Stimulated activated CD4-positive, alpha-beta T cell treated with anti-CD3 and anti-CD28 coated beads, Interleukin-1b, Interleukin-23, amount 100 ng/mL, for 1 hour (primary cell): ENCODE measurements at places on chromosomes 3 and 15.

- DNase-seq: no peak
These were observed 180.0 kb downstream of the ERC2 start for GRCh38 chr3:56288258-56288657.

DNA sequence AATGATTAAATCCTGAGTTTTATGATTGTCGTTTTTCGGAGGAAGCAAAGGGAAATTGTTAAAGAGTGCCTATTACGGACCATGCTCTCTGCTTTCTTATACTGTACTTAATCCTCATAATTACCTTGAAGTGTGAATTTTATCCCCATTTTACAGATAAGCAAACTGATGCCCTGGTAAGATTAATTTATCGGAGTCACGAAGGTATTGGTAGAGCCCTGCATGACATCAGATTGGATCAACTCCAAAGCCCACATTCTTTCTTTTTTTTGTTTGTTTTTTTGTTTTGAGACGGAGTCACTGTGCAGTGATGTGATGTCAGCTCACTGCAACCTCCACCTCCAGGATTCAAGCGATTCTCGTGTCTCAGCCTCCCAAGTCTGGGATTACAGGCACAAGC is 1.6 kb upstream of the GNB4 start:
- DNase-seq: no peak

GRCh38 chr3:27758083-27758482 is 36.0 kb upstream of the EOMES start:
- no peak for DNase-seq

DNA sequence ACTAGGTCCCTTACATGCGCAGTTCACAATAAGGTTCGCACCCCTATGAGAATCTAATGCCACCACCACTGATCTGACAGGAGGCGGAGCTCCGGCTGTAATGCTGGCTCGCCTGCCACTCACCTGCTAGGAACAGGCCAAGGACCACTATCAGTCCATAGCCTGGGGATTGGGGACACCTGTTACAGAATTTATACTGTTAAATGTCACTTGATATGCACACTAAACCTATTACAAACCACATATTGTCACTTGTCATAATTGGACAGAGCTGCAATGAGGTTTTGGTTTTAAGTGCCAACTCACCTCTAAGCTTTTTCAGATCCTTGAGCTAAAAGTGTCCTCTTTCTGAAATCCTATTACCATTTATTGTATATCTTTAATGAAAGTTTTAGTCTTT is 507.9 kb upstream of the TPRG1 start:
- no peak for DNase-seq

DNA sequence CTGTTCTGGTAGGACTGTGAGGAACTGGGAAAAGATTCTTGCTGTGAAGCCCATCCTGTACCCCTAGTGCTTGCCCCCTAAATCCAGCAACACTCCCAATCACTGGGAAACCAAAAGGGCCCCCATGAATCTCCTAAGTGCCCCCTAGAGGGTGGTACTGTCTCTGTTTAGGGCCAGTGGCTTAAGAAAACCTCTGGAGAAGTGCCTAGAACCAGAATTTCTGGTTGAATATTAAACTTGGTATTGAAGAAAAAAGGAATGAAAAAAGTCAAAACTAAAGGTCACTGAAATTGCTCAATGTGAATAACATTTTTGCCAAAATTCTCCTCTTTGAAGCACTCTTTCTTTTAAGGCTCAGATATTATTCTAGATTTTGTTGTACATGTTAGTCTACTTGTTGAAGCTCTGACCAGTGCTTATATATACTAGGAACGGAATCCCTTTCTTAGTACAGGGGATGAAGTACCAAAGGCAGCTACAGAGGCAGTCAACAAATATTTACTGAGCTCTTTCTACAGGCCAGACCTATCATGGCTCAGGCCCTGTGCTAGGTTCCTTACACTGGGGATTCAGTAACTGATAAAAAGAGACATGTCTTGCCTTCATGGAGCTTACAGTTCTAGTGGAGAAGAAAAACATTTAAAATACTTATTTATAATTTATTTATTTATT is 138.8 kb downstream of the MYLK start:
- DNase-seq: no peak

- no peak for DNase-seq
These were observed 112.5 kb upstream of the NR2F2 start for GRCh38 chr15:96217983-96218382.

GRCh38 chr3:157129803-157130466 is 30.0 kb downstream of the CCNL1 start:
- DNase-seq: no peak

DNA sequence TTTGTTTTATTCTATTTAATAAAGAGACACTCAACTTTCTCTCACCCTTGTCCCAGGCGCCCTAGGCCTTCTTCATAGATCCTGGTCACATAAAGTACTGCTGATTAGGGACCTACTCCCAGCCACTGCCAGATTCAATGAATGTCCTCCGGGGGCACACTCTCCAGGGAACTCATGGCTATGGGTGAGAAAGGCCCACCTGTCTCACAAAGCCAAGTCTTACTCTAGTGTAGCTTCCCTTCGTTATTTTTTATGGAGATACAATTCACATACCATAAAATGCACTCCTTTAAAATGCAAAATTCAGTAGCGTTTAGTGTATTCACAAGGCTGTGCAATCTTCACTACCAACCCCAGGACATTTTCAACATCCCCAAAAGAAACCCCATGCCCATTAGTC is 87.8 kb downstream of the ADCY5 start:
- no peak for DNase-seq

DNA sequence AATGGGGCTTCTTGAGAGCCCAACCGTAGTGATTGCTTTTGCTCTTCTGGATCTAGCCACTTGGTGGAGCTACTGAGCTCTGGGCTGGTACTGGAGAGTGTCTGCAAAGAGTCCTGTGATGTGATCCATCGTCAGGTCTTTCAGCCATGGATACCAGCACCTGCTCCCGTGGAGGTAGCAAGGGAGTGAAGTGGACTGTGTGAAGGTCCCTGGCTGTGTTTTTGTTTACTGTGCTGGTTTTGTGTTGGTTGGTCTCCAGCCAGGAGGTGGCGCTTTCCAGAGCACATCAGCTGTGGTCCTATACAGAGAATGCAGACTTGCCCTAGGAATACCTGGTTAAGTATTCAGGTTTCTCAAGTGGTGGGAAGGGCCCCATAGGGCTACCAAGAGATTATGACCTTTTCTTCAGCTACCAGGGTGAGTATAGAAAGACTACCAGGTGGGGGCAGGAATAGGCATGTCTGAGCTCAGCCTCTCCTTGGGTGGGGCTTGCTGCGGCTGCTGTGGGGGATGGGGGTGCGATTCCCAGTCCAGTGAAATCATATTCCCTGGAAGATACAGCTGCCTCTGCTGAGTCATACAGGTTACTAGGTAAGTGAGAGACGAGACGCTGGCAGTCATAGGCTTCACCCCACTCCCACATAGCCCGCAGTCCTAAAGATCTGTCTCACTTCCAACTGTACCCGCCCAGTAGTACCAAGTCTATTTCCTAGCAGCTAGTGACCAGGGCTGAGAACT is 733.7 kb downstream of the ZNF385D start:
- DNase-seq: no peak

DNA sequence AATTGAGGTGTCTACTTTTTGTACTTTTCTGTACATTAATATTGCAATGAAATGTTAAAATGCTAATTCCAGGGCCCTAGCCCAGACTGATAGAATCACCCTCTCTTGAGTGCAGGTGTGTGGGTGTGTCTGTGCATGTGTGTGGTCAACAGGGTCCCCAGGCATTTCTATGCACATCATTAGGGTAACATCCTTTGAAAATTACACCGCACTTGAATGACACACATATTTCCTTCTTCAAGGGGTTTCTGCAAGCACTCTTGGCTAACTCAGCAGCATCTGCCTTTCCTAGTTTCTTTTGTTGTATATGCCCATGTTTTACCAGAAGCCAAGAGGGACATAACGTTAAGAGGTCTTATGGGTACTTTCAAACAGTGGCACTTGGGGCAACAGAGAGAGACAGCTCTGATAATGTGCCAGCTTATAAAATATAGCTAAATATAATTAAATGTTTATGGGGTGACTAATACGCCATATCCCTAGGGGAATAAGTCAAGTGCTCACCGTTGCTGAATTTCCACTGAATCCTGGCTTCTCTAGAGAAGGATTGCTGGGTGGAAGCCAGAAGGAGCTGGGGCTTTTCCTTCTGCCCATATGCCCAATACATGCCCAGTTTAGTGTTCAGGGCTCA is 54.5 kb upstream of the LRIG1 start:
- no peak for DNase-seq

DNA sequence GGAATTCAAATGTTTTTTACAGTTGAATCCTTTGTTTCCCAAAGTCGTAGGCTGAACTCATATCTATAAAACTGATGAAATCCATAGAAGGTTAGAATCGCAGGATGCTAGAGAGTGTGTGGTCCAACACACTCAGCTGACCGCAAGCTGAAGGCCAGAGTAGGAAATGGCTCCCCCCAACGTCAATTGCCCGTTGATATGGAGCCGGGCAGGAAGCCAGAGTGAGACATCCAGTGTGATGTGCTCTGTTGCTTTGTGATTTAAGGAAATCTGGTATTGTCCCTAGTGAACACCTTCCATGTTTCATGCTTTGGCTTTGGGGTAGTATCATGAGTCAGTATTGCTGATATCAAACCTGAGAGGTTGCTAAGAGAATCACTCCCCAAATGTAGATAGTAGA is 5.8 kb upstream of the MEX3B start:
- DNase-seq: no peak

DNA sequence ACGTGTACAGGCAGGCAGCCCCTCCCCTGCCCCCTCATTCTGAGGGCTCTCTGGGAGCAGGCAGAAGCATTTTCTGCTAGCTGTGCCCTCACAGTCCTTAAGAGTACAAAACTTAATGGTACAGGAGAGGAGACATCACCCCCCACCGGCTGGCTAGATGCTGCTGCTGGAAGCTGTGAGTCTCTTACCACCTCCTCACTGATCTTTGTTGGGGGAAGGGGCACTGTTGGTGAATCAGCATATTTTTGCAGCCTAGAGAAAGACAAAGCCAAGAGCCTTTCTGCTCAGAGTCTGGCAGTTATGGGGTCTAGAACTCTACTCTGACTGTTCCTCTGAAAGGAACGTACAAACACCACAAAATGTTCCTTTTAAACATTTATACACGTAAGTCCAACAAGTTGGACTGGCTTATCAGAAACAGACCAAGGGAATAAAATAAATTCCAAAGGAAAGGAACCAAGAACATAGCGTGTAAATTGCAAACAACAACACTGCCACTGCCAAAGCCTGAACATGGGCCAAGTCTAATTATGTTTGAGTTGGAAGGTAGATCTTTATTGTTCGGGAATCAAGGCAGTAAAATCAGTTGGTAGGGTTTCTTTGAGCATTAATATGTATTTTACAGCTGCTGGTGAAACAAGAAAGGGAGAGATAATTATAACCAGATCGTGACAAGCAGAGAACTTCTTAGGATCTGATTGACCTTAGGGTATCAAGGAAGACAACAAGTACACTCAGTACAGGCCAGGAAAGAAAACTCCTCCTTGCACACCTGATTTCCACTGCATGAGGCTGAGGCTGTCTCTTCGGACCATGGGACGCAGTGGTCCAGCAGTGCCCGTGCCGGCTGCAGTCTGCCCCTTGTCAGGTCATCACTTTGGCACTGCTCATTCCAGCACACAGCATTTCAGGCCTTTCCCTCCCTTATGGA is 27.4 kb downstream of the CLK3 start:
- DNase-seq: no peak

GRCh38 chr3:171236265-171237008 is 209.9 kb upstream of the SLC2A2 start:
- DNase-seq: no peak

- DNase-seq: no peak
These were observed 43.8 kb upstream of the ARHGEF3 start for GRCh38 chr3:56845505-56845904.

GRCh38 chr3:161475905-161476304 is 20.7 kb upstream of the OTOL1 start:
- no peak for DNase-seq

- no peak for DNase-seq
These were observed 86.9 kb upstream of the TCF12 start for GRCh38 chr15:56831467-56832005.

DNA sequence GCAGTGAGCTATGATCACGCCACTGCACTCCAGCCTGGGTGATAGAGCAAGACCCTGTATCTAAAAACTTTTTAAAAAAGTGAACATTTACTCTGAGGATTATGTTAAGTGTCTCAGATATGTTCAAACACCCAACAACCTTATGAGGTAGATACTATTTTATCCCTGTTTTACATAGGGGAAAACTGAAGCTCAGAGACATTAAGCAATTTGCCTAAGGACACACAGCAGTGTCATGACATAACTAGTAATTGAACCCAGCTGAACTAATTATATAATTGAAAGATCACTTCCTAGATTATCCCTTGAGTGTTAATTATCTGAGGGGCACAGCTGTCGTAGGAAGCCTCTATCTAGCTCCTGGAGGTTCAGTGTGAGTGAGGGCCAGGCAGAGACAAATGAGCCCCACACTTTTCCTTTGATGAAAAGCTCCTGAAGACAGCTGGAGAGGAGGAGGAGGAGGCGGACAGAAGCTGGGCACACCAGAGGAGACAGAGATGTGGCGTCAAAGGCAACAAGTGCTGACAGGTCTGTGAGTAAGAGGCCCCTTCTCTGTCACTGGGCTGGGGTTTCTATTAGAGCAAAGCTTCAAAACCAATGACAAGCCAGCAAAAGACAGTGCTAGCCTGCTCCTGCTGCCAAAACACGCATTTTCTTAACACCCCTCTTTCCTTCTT is 20.5 kb downstream of the TRH start:
- no peak for DNase-seq

DNA sequence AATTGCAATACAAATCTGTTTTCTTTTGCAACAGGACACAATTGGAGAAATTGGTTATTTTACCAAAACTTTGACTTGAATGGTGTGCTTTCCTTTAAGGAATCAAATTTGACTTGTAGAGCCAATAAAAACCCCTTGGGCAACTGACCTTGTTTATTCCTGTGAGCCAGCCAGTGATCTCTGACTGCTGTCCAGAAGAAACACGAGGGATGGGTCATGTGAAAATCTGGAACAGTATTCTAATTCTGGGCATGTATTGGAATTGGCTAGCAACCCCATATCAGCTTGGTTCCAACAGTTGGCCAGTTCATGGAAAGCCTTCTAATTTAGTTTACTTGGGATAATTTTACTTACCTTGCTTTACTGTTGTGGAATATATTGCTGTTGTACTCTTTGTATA is 19.1 kb upstream of the HHATL start:
- no peak for DNase-seq

GRCh38 chr15:58442122-58442521 is 10.3 kb downstream of the LIPC start:
- no peak for DNase-seq

GRCh38 chr3:113501597-113501996 is 13.4 kb downstream of the SPICE1 start:
- no peak for DNase-seq

DNA sequence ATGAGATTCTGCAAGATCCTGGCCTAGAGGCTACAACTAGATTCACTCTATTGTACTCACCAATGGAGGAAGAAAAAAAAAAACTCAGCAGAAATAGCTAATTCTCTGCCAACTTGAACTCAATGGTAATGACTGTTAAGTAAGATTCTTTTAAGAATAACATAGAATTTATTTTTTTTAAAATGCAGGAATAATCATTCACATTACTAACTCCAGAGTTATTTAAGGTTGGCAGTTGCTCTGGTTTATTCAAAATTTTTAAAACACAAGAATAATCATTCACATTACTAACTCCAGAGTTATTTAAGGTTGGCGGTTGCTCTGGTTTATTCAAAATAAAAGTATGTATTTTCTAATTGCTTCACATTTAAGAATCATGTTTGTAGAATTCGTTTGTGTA is 1071.9 kb downstream of the IGSF11 start:
- no peak for DNase-seq

- DNase-seq: no peak
These were observed 241.6 kb downstream of the UACA start for GRCh38 chr15:70521576-70522322.

GRCh38 chr3:127823426-127823857 is 1.1 kb upstream of the MGLL start:
- no peak for DNase-seq
